GM10248 (cell line): ENCODE measurements at places on chromosomes 4 and X.

- DNase-seq, result no peak
Measured at GRCh38 chrX:32745323-32745722, 466.0 kb downstream of the DMD start.

DNA sequence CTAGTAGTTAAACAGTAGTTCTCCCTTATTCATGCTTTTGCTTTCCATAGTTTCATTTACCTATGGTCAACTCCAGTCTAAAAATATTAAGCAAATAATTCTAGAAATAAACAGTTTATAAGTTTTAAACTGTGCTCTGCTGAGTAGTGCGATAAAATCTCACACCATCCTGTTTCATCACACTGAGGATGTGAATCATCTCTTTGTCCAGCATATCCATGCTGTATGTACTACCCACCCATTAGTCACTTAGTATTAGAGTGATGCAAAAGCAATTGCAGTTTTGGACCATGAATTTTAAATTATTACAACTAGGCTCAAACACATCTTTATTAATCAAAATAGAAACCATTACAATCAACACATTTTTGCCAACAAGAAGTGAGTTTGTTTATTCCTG, 187.4 kb downstream of the TEX13C start:
- no peak for DNase-seq

DNA sequence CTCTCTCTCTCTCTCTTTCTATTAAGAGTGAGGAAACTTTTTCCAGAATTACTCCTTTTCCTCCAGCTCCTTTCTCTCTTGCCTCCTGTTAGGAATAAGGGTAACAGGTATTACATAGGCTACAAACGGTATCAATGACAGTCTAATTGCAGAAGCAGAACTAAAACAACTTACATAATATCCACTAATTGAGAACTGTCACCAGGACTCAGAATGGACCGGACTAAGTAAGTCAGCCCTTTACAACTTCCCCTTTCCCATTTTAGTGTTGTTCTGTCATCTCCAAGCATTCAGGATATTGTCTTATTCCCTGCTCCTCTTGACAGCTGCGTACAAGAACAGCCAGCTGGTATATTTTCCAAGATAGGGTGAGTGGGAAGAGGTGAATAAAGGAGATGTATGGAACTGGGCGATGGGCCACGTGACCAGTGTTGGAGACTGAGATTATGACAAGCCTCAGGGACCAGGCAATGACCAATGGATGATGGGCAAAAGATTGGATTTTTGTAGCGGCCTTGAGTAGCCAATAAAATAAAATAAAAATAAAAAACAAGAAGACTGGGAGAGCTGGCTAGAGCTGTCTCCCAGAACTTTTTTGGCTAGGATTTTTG, 2.3 kb upstream of the FNIP2 start:
- DNase-seq, result no peak

DNA sequence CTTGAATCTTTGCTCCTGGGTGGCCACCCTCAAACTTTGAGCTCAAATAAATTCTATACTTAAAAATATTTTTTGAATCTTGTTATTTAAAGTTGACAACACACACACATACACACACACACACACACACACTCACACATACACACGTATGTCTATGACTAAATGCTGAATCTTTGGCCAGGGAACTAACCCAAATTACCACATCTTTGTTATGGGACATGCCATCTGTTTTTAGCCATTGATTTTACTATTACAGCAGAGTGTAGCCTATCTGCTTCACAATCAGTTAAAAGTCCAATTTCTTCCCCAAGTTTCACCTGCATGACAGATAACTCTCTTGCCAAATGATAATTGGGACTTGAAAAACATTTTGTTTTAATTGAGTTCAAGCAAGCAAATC, 45.0 kb upstream of the USP46 start:
- DNase-seq, result no peak

DNA sequence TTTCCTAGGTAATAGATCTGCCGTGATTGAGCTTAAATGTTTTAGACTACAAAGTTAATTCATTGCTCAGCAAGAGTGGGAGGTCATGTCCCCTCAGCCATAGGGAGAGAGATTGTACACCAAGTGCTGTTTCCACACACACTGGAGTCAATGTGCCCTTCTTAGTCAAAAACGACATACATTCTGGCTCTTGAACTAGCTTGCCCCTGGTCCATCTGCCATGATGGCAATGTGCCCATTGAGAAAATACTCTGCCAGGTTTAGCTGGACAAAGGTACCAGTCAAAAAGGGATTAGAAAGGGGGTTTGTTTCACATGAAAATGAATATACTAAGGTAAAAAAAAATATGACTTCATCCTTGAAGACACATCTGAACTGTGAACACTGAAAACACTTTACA, 377.1 kb upstream of the ADGRL3 start:
- DNase-seq, result no peak

DNA sequence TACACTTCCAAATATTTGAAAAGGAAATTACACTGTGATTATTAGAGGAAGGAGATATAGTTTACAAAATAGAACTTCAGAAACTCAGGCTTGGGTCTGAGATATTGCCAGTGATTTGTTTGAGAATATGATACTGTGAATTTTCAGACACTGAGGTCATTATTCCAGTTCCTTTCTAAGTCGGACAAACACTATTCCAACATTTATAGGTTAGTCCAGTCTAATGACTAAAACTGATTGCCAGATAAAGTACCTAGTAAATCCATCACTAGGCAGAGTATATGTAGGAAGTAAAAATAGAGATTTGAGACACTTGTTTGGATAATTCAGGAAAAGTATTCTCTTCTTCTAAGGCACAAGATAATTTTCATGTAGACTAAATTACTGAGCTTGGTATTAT, 13.2 kb downstream of the MTTP start:
- no peak for DNase-seq
